ENCODE measurements at places on chromosomes 4 and X.
A peak's percentile ranks its signal among the peaks of the same experiment; 100 is the strongest.

GRCh38 chr4:95548738-95549245, at the start of gene UNC5C:
UNC5C (minus strand) TSS chr4:95548973.
- DNase-seq = peak; percentile 67

- DNase-seq = no peak
Measured at GRCh38 chr4:146998157-146998556, 52.5 kb upstream of the TTC29 start.

DNA sequence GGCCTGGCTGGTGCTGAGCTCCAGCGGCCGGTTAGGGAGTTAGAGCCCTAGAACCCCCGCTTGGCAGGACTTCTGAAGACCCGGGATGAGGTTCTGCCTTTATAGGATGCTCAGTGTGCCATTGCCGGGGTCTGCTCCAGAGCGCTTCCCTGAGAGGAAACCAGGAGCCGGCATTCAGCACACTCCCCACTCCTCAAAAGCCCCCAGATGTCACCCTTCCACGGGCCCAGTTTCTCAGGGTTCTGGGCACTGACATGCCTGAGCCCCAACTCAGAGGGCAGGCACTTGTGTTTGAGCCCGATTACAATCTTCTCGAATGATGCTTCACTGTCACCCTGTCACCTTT, 6.5 kb downstream of the NKX3-2 start:
- no peak for DNase-seq

DNA sequence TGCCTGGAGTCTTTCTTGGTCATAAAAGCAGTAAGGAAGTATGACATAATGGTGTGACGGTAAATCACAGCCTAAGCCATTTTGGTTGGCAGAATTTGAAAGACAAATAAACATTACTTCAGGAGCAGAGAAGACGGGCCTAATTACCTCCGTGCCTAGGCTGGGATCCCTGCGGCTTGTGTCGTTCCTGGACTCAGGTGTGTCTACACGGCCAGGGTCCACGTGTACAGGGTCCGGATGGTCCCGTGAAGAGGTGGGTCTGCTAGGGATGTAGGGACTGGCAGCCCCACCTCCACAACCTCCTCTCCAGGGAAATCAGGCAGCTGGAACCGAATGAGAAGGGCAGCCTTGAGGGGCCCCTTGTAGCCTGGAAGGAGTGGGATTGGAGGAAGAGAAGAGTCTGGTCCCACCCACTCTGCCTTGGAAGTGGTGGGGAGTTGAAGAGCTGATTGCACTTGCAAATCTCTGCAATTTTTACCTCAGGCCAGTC, 55.4 kb upstream of the PLAC1 start:
- no peak for DNase-seq

DNA sequence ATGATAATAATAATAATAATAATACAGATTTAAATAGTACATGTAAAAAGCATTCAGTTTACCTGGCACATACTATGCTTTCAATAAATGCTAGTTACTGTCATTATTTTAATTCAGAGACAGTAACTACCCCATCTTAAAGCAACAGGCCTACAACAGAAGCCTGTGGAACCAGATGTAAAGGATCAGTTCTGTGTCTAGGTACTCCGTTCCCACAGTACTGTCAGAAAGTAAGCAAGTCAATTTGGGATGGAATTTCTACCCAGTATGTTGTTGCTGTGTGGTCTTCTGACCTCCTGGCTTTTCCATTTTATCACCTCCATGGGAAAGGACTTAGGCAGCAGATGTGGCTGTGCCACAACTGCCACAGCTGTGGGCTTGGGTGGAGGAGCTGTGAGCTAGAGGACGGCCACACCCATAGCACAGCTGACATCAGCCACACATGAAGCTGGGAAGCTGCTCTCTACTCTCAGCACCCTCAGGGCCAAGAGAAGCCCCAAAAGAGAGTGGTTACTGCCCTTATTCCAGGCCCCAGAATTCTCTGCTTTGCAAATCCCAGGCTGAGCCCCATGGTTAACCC, 102.8 kb downstream of the CBR4 start:
- DNase-seq = no peak

DNA sequence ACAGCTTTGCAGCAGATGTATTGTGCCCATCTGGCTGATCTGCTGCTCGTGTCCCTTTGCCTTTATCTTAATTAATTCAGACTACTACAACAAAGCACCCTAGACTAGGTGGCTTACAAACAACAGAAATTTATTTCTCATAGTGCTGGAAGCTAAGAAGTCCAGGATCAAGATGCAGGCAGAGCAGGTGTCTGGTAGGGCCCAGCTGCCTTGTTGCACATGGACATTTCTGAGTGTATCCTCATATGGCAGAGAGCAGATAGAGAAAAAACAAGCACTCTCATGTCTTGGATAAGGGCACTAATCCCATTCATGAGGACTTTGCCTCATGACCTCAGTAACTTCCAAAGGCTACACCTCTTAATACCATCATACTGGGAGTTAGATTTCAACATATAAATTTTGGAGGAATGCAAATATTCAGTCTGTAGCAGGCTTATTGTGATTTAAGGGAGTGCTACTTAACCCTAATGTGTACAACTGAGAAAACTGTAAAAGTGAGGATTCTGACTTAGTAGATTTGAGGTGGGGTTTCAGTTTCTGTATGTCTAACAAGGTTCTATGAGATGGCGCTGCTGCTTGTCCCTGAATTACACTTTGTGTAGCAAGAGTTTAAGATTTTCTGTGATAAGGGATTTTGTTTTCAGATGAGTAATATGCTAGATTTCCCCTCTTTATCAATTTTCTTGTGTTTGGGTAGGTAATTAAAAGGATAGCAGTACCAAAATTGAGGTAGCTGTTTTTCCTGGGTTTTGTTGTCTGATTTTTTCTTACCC, 473.2 kb upstream of the TECRL start:
- no peak for DNase-seq

- no peak for DNase-seq
Measured at GRCh38 chr4:150135134-150135772, 57.0 kb downstream of the DCLK2 start.

DNA sequence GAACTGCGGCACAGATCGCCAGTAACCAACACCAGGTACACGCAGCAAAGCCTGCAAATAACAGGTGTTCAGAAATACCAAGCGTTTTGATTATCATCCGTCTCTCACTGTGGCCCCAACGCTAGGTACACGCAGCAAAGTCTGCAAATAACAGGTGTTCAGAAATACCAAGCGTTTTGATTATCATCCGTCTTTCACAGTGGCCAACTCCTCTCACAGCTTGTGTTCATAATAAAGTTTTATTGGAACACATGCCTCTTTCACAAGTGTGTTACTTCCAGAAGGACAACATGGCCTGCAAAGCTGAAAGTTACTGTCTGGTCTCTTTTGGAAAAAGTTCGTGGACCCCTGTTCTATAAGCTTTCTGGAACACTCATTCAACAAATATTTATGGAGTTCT, 153.1 kb downstream of the AFAP1 start:
- no peak for DNase-seq

DNA sequence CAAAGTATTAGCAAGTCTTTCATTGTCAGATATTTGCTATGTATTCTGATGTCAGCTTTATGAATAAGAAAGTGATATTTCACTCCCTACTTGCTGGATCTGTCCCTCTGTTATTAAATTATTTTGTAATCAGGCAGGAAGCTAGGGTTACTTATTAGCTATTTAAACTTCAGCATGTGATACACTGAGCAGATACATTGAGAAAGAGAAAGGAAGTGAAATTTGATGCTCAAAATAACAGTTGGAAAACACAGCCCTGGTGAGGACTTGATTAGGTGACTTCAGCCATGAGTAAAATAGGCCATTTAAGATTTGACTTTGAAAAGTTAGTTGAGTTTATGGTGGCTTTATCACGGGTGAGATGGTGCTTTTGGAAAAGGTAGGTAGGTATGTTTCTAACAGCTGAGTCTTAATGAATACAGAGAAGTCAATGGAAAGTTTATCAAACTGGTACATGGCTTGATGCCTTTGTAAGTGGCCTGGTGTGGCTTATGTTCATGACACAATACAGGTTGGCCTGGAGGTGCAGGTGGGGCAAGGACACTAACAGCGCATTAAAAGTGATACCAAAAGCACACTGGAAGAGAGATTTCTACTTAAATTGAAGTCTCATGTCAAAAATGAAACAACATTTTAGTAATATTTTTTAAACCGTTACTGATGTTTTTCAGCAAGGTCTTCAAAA, 321.2 kb upstream of the SPOCK3 start:
- DNase-seq = no peak

- DNase-seq = no peak
Measured at GRCh38 chr4:161002386-161002785, 1161.4 kb downstream of the FSTL5 start.

GRCh38 chr4:121411151-121411744, 30.4 kb upstream of the QRFPR start:
- no peak for DNase-seq

GRCh38 chrX:5748586-5749150, 480.0 kb downstream of the NLGN4X start:
- DNase-seq = no peak

DNA sequence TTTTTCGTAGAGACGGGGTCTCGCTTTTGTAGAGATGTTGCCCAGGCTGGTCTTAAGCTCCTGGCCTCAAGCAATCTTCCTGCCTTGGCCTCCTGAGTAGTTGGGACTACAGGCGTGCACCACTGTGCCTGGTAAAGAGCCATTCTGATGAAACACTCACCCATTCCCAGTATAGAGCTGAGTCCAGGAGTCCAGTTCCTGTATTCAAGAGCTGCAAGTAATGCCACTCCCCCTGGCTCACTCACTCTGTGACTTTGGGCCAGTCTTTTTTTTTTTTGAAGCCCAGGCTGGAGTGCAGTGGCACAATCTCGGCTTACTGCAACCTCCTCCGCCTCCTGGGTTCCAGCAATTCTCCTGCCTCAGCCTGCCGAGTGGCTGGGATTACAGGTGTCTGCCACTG, 3.5 kb downstream of the CCDC22 start:
- no peak for DNase-seq

Measured in anterior cingulate cortex (tissue), 58 donors.